ENCODE measurements at places on chromosomes 3 and 15. TPM values are rescaled to one million over a fixed set of nuclear protein-coding genes. Genes with fewer than 3 reads are reported as not detected.

INSYN1 gene
- total RNA-seq, result 1.5 TPM

DCBLD2 gene
- 808 TPM for total RNA-seq

HACD3 gene
- total RNA-seq, result 148 TPM

DNA sequence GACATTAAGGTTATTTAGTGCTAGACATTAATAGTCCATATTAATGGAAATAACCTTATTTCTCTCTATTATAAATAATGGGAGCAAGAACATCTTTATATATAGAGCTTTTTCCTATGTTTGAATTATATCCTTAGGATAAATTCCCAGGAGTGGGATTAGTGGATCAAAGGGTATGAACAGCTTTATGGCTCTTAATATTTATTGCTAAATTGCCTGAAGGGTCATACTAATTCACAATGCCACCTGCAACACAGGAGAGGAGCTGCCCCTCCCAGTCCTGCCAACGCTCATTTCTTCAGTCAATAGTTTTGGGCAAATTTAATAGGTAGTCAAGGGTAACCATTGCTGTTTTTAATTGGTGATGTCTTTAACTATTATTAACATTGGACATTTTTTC lies 48.9 kb upstream of the POLR2M start:
- no peak for DNase-seq

GRCh38 chr15:45133561-45133920 lies 3.7 kb downstream of the DUOX1 start:
- no peak for DNase-seq

- DNase-seq, result peak; percentile 54
Observed at GRCh38 chr3:150495563-150496168, 50.6 kb downstream of the SERP1 start.

- DNase-seq, result peak; percentile 67
Observed at GRCh38 chr15:40238532-40239403, at the start of gene PAK6. Gene PAK6 (plus strand): TSS chr15:40239063. CDS start chr15:40264786, 25,723 bp downstream.

NIT2 gene
- 107 TPM for total RNA-seq

GRCh38 chr3:140388202-140388922 lies 289.5 kb upstream of the TRIM42 start:
- no peak for DNase-seq

Measured in A172 (cell line).